Putamen (tissue), 1 donor: ENCODE measurements at places on chromosomes 7 and 10.

GRCh38 chr7:128763541-128763940, 12.1 kb downstream of the OPN1SW start:
- DNase-seq, result no peak

GRCh38 chr10:106175760-106176377, 988.6 kb downstream of the SORCS1 start:
- peak; percentile 17 for DNase-seq

DNA sequence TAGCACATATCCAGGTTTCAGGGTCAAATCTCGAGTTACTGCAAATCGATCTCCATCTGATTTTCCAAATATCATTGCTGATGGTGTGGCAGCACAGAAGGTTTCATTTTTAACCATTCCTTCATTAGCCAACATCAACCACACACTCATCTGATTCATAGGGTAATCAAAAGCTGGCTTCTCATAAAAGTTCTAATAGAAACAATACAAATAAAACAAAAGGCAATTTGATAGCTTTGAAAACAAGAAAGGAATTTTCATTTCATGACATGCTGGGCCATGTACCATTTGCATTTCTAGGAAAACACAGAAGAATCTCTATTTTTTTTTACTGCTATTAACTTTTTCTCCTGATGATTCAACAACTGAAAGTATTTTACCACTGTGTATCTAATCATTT, 147.7 kb upstream of the SLC26A5 start:
- no peak for DNase-seq

DNA sequence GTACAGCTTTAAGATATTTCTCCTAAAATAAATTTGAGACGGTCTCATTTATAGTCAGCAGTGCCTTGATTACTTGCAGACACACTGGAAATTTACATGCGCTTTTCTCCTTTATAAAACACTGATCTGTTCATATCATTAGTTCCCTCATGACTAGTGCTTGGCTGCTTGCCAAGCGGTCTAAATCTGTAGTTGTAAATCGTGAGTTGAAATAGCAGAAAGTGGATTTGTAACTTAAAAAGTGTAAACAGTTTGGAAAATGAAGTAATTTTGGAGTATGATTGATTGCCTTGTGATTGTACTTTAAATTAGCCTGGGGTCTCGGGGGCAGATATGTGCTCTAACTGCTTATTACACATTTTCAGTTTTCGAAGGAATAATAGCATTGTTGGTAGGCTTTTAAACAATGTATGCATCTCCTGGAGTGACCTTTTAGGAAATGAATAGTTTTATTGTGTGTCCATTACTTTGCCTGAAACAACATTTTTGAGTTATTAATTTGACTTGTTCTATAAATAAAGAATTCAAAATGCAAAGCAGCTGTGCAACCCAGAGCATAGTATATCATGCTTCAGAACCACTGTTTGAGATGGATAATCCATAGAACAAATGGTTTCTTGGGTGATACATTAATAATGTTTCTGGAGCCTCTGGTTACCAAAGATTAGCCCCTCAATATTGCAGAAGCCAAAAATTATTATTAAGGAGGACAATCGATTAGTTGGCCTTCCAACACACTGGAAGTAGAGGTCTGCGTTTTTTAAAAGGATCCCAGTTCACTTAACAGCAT, 73.3 kb downstream of the ARID5B start:
- DNase-seq, result peak; percentile 77

- no peak for DNase-seq
Observed at GRCh38 chr7:17444151-17444550, 145.7 kb downstream of the AHR start.

DNA sequence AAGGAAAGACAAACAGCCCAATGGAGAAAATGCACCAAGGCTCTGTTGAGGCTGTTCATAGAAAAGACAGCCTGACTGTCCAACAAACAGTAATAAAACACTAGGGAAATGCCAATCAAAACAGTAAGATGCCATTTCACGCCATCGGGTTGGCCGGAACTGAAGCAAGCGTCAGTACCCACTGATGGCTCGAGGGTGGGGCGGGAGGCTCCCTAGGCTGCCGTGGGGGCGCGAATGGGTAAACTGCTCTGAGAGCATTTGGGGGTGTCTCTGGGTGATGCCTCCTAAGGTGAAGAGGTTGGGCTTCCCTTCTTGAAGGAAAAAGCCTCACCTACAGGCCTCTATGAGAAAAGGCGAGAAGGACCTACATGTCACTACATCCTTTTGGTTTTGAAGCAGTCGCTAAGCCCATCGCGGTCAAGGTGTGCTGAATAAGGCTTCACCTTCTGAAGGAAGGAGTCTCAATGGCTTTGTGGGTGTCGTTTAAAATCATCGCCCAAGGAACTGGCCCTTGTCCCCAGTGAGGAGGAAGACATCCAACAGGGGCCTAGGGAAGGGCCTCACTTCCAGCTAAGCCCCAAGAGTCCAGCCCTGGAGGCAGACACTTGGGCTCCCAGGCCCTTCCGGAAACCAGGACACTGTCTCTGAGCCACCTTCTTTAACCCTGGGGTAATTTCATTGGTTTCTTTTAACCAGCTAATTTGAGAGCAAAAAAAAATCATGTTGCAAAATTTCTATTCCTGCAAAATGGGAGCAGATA, 98.5 kb upstream of the PPP2R2D start:
- no peak for DNase-seq

DNA sequence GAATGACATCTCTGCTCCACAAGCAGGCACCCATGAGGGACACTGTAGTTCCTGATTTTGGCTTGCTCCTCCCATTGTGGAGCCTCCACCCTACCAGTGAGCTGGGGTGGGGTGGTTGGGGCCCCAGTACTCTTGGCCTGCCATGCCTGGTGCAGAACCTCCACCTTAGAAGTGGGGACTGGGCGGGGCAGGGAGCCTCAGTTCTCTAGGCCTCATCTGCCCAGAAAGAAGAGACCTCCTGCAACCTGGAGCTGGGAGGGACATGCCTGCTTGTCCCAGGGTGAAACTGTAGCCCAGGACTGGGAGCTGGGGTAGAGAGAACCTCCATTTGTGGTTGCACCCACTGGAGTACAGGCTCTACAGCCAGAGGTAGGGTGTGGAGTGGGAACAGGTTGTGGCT, 14.4 kb downstream of the RAMP3 start:
- no peak for DNase-seq

DNA sequence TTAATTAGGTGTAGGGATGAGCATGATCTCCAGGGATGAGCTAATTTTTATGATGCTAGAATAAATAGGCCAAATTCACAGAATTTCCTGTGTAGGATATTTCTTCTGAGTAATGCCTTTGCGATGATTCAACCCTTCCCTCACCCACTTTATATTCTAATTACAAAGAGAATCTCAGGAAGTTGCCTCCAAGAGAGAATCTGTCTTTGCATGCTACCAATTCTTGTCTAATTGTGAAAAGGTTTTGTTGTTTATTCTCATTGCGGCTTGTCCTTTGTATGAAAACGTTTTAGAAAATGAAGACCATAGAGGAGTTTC, 6.3 kb downstream of the C7orf57 start:
- peak; percentile 35 for DNase-seq

DNA sequence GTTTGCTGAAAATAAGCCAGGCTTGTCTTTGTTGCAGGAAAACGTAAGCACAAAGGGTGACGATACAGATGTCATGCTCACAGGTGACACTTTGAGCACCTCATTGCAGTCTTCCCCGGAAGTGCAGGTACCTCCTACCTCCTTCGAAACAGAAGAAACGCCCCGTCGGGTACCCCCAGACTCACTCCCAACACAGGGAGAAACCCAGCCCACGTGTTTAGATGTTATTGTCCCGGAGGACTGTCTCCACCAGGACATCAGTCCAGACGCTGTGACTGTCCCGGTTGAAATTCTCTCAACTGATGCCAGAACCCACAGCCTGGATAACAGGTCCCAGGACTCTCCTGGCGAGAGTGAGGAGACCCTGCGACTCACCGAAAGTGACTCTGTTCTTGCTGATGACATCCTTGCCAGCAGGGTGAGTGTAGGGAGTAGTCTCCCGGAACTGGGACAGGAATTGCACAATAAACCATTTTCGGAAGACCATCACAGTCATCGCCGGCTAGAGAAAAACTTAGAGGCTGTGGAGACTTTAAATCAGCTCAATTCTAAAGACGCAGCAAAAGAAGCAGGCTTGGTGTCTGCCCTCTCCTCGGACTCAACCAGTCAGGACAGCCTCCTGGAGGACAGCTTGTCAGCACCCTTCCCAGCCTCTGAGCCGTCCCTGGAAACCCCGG, 18.3 kb upstream of the BHLHA15 start:
- no peak for DNase-seq

- no peak for DNase-seq
Observed at GRCh38 chr7:45103958-45104843, 7.3 kb downstream of the TBRG4 start.

GRCh38 chr10:71999360-72000072, 35.3 kb downstream of the CHST3 start:
- DNase-seq, result peak; percentile 88

GRCh38 chr10:12194752-12195271, 879 bp downstream of the NUDT5 start:
- DNase-seq, result no peak

- DNase-seq, result no peak
Observed at GRCh38 chr10:103983367-103983911, 16.5 kb downstream of the SLK start.

DNA sequence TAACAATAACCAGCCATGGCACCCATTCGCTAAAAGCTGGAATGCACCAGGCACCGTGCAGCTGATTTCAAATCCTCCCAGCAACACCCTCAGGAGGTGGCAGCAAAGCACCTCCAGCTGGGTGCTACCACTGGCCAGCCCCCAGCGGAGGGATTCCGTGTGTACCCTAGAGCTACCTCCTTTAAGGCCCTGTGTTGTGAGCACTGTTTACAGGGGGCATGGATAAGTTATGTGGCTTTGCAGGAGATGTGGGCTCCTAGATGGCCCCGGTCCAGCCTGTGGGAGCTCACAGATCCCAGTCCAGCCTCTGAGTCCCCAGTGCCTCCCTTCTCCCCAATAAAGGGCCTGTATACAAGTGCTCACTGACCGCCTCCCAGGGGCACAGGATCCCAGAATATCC, 27.1 kb downstream of the TNRC18 start:
- no peak for DNase-seq

GRCh38 chr7:27143023-27143949, at the start of gene HOXA5:
Gene HOXA5 (minus strand): TSS chr7:27143681. CDS start chr7:27143607, 74 bp downstream.
- DNase-seq, result no peak

DNA sequence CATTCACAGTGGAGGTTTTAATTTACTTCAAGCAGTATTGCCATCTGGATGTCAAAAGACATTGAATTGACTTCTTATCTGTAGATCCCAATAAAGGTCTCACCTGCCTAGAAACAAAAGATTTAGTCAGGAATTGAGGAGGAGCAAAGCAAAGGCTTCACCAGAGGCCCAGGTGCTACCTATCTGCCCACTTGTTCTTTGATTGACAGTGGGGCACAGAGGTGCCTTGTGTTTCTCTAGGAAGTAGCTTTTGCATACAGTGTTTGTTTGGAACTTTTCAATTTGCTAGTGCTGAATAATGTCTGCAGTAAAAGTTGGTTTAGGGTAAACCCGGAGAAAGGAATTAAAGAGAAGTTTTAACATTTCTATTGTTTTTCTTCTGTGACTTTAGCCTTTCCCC, 40.4 kb downstream of the AUTS2 start:
- no peak for DNase-seq

GRCh38 chr7:149881328-149882247, 7.8 kb downstream of the ATP6V0E2 start:
- no peak for DNase-seq

DNA sequence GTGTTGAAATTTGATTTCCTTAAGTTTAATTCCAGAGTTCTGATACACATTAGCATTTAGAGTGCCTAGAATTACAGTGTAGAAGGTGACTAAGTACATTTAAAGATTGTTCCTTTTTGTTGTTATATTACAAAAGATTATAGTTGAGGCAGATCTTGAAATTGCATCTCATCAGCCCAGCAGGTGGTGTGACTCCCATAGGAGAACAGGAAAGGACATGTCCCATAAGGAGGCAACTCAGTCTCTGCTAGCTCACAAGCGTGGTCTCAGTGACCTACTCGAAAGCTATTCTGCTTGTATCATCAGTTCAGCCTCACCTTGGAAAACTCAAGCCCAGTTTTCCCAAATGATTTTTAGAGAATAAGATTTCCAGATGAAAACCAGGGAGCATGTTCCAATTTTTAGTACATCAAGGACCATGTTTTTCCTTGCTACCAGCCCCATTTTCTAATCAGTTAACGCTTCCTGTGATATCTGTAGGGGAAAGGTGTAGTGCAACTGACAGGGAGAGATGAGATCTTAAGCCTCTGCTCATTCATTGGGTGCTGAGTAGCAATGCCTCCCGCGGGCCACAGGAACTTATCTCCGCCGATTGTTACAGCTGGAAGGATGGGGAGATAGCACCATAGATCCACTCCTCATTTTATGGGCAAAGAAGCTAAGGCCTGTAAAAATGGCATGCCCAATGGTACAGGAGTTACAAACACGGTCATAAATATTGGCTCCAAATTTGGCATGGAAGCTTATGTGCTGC, 1.1 kb upstream of the GNAI1 start:
- peak; percentile 25 for DNase-seq

- DNase-seq, result peak; percentile 17
Observed at GRCh38 chr10:114822444-114823076, 980 bp downstream of the FHIP2A start.

- no peak for DNase-seq
Observed at GRCh38 chr7:155741805-155742204, 70.5 kb downstream of the SHH start.

GRCh38 chr7:8149222-8149621, 112.7 kb downstream of the ICA1 start:
- no peak for DNase-seq

- no peak for DNase-seq
Observed at GRCh38 chr7:100013328-100013676, 2.1 kb upstream of the ZKSCAN1 start.

DNA sequence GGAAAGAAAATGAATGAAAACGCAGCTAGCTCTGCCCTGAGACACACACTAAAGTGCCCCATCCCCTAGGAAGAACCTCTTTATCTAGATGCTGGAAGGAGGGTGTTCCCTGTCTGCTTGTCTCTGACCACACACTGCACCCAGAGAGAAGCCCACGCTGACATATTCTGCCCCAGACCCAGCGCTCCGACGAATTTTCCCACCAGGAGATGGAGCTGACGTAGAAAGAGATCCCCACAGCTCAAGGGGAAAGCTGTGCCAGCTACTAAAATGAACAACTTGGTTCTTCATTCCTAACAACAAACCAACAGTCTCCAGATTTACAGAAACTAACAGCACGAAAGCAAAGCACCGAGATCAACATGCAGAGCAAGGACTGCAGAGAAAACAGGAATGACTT, 73.3 kb downstream of the KIAA1549 start:
- DNase-seq, result no peak
